ENCODE measurements at places on chromosomes 13 and 19. TPM values are rescaled to one million over a fixed set of nuclear protein-coding genes. Genes with fewer than 3 reads are reported as not detected.

The LILRA2 gene
- total RNA-seq: not detected

The PBX4 gene
- total RNA-seq: 8.6 TPM

The COL4A1 gene
- total RNA-seq: 465 TPM

The PDX1 gene
- not detected for total RNA-seq

The PIP5K1C gene
- 57.6 TPM for total RNA-seq
